ENCODE measurements at places on chromosomes 1 and 21.

DNA sequence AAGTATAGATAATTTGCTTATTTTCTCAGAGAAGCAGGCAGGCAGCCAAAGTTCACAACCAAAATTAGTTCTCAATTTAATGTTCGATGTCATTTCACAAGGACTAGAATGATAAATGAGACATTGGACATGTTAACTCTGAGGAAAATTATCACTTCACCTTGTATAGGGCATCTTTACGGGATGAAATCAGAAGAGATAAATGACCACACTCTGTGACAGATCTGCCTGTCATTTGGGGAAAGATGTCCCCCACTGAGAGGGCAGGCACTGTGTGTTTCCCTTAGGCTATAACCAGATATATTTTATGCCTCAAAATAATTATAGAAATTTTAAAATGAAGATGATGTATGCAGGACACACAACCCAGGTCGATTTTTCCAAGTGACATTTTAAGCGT, 642.9 kb downstream of the BRINP3 start:
- no peak for DNase-seq

GRCh38 chr1:232886271-232886670, 64.1 kb upstream of the NTPCR start:
- DNase-seq: no peak

DNA sequence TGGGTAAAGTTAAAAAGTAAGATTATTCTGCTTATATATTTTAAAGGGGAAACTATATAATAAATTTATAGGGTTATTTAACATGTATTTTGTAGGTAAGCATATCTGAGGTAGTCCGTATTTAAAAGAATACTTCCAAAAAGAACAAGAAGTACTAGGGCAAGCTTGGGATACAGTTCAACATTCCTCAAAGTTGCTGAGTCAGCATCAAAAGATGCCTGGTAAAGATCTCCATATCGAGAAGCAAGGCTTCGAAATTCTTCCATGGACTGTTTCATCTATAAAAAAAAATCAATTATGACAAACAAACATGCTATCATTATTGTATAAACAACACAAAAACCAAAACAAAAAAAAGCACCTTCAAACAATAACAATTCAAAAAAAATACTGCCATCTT, 67.7 kb downstream of the INTS7 start:
- no peak for DNase-seq

DNA sequence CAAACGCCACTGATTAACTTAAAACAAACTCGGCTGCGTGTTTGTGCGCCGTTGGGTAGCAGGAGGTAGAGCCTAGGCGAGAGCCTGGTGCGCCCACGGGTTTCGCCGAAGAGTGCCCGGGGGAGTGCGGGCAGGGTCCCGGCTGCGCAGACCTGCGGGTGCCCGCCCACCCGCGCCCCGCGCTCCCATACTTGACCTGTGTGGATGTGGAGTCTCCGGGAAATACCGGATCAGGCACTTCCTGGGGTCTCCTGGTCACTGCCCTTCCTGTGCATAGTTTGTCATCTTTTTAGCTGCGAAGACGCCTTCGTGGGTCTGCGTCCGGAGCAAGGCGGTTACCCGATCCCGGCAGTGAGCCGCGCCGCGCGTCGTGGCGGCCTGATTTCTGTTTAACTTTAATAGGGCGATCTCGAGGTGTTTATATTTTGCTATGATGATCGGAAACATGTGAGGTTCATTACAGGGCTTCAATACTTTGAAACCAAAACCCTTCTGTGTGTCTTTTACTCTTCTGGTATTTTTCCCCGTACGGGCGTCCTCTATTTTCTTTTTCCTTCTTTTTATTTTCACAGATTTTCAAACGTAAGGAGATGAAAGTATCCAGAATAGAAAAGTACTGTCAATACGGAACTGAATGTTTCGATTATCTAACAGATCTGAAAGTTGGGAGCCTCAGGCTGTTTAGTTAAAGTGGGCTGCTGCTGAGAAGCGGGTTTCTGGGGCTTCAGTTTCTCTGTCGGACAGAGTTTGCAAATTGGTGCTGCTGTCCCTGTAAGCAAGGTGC, 15.2 kb downstream of the NR5A2 start:
- DNase-seq: no peak

GRCh38 chr1:232357416-232357815, 272.5 kb downstream of the SIPA1L2 start:
- no peak for DNase-seq
